ENCODE measurements at places on chromosomes 3 and 15. TPM values are rescaled to one million over a fixed set of nuclear protein-coding genes. Genes with fewer than 3 reads are reported as not detected.

The FANCD2OS gene
- total RNA-seq = not detected

The ENTPD3 gene
- total RNA-seq = not detected

The RTP3 gene
- total RNA-seq = not detected

The CGNL1 gene
- 0.98 TPM for total RNA-seq

The KNL1 gene
- 25.2 TPM for total RNA-seq

The SNTN gene
- total RNA-seq = not detected

The P3H2 gene
- total RNA-seq = 335 TPM

The INSYN1 gene
- total RNA-seq = 0.02 TPM

GRCh38 chr3:70740872-70741271, 428.4 kb upstream of the MDFIC2 start:
- DNase-seq = no peak

DNA sequence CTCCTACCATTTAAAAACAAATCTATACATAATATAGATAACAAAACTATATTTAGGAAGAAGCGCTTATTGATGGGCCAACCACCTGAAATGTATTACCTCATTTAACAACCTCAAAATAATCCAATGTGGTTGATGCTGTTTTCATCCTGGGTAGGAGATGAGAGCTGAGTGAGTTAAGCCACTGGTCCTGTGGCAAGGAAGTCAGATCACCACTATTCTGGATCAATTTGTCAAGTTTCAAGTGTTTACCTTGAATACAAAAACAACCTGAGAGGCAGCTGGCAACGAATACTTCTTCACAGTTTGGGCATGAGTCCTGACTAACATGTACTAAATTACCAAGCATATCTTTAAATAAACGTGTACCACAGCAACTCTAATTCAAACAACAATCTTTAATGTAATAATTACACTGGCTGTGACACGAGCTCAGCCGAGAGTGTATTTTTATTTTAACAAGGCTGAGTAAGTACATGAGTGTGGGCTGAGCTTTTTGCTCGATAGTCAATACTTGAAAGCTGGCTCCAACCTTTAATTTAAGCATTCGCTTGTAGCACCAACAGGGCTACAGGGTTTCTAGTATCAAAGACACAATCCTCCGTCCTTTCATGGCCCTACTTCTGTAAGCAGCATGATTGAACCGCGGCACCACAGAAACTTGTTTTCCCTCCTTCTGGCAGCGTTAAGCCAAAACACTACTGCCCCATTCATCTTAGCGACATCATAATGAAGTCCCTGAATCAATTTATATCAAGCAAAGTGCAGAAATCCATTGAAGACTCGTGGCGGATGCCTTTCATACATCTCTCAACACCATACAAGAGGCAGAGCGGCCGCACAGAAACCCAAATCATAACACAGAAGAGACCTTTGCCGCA, 93.8 kb upstream of the ICE2 start:
- DNase-seq = no peak

- DNase-seq = no peak
These were observed 52.4 kb downstream of the VGLL3 start for GRCh38 chr3:86938416-86939105.

GRCh38 chr3:181920409-181920808, 208.7 kb downstream of the SOX2 start:
- no peak for DNase-seq

DNA sequence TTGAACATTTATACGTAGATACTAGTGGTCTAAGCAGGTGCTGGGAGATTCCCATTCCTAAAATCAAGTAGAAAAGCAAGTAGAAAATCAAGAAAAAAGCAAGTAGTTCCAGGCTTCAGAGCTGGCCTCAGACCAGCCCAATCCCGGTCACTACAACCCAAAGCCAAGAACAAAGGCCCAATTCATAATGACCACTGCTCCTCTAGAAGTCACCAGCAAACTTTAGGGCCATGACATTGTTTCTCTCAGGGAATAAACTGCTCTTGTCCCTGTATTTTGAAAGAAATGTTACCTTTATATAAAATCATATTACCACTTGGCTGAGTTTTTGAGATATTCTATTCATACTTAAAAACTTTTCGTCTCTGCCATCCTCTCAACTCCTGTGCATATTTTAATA, 106.3 kb upstream of the IL12A start:
- DNase-seq = no peak

DNA sequence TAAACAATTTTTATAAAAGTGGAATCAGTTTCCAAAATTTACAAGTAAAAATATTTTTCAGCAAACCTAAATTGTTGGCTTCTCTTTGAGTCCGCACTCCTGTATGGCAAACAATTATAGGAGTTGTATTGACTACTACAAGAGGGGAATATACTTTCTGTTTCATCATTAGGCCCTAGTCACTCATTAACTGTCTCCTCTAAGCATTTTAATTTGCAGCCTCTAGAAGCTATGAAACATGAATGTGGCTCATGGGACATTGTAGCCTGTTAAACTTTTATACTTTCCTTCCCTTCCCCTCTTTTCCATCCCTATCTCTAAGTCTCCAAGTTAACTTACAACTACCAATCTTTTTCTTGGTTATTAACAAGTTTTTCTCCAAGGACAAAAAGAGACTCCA, 58.9 kb upstream of the CBLB start:
- DNase-seq = no peak

GRCh38 chr3:105483476-105483875, 116.8 kb downstream of the ALCAM start:
- no peak for DNase-seq

DNA sequence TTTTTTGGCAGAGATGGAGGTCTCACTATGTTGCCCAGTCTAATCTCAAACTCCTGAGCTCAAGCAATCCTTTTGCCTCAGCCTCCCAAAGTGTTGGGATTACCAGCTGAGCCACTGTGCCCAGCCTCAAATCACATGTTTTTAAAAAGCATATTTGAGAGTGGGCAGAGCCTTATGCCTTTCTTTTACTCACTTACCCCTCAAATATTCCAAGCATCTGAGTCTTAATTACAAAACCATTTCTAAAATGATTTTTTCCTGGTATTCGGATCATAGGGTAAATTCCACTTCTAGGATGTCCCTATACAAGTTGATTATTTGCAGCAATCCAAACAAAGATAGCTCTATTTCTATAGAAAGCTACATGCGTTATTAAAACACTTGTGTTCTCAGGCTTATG, 106.1 kb downstream of the RFTN1 start:
- no peak for DNase-seq

GRCh38 chr3:175185903-175186302, 326.8 kb downstream of the NAALADL2 start:
- DNase-seq = no peak

GRCh38 chr3:16177962-16178627, 3.6 kb downstream of the GALNT15 start:
- peak; percentile 56 for DNase-seq

DNA sequence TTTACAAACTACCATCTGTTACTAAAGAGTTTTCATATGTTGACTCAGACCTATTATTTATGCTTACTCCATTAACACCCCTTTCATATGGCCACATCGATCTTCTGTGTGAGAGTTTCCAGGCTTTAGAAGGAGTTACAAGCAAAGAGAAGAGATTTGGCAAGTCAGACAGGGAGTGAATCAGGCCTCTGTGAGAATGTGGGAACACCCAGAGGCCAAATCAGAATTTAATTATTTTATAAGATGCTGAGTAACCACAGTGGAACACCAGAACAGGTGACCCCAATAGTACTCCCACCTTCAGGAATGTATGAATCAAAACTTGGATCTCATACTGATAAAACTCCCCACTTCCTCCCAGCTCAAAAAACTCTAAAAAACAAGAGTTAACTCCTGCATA, 42.0 kb downstream of the IFT57 start:
- DNase-seq = no peak

GRCh38 chr15:98085003-98085639, 124.6 kb downstream of the ARRDC4 start:
- peak; percentile 47 for DNase-seq

DNA sequence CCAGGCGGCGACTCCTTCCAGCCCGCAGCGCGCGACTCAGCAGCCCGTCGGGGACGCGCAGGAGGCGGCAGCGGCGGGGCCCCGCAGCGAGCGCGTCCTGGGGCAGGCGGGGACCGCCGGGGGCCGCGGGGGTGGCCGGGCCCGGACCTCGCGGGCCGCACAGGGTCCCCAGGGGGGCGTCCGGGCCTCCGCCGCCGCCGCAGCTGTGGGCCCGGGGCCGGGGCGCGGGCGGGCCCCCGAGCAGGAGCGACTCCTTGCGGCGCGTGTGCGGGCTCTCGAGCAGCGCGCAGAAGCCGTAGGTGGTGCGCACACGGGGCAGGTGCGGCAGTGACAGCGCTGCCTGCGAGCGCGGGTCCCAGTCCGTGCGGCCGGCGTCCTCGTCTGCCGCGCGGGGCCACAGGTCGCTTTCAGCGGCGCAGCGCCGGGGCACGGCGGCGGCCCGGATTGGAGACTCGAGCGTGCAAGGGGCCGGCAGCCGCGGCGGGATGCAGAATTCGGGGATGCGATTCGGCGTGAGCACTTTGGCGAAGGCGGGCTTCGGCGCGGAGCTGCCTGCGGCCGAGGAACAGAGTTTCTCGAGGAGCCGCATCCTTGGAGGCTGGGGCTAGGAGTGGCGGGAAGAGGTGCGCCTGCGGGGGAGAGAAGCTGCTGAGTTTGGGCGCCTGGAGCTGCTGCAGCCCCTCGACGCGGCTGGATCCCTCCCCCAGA, 535 bp downstream of the C2CD4B start:
- no peak for DNase-seq

DNA sequence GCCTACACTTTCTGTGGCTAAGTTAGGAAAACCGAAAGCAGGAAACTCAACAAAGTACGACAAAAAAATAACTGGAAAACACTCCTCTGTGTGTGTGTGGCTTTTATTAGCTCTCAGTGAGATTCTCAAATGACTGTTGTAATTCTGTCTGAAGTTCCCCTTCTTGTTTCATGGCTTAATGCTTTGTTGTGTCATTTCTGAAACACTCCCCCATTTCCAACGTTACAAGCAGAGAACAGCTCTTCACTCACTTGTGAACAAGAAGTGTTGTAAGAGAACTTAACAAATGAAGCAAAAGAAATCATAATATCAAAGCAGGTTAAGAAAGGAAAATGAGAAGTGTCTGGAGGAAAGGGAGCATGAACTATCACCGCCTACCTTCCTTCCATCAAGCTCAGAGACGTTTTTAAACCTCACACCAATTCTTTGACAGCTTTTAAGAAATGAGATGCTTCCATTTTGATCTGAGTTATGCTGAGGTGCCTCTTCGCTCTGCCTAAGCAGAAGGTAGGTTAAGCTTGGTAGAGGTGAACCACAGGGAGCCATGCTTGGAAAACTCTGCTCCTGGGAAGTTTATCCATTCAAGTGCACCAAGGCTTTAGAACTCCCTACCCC, 12.4 kb upstream of the SEC62 start:
- DNase-seq = no peak

- DNase-seq = peak; percentile 18
These were observed 28.2 kb downstream of the NEK4 start for GRCh38 chr3:52742418-52743041.

GRCh38 chr15:92831336-92831654, 68.8 kb upstream of the CHD2 start:
- no peak for DNase-seq

GRCh38 chr15:98786717-98787116, 138.4 kb downstream of the IGF1R start:
- DNase-seq = no peak

GRCh38 chr3:184239708-184240107, 9.1 kb downstream of the ALG3 start:
- DNase-seq = no peak

DNA sequence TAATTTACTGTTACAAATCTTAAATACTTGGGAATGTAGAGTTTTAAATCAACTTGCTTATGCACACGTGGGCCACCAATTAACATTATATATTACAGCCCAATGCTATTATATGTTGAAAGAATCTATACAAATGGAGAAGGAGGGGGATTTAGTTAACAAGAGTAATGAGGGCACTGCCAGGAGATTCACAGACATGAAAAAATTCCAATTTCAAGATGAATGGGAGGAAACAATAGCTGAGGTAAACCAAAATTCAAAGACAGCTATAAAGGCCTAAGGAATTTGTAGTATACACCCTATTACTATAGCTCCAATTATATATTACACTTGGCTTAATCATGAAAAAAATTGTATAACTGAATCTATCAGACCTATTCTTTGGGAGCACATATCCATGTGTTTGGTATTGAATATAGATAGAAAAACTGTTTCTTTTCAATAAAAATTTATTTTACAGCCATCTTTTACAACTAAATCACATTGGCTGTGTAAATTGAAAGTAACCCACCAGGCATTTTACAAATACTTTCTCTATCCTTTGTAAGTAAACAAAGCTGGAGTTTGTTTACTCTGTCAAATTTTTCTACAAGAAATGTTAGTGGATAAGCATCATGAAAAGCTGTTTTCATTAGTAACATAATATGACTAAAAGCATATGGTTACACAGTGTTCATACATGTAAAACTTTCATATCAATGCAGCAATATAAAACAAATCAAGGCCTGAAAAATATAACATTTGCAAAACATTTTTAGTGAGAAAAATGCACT, 1045.8 kb downstream of the ROBO1 start:
- DNase-seq = no peak

GRCh38 chr3:150174179-150174578, 203.5 kb upstream of the PFN2 start:
- no peak for DNase-seq

DNA sequence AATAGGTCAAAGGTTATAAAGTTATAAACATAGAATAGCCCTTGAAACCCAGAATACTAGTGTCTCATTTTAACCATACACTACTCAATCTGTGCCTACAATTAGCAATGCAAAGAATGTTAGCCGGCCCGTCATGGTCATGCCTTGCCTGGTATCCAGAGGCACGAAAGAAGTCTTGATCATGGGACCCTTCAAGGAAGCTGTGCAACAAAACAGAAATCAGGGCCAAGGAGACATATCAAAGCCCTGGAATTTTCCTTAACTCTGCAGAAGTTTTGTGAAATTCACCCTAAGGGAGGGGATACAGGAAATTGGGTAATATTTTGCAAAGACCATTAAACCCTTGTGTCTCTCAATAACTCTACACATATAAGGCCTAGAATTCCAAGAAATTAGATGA, 482.4 kb downstream of the ROBO1 start:
- DNase-seq = no peak

- DNase-seq = no peak
These were observed 14.7 kb upstream of the RPL29 start for GRCh38 chr3:52010431-52010830.

- no peak for DNase-seq
These were observed 25.3 kb downstream of the SLC41A3 start for GRCh38 chr3:126058666-126059065.

GRCh38 chr3:19146685-19147650, 1.3 kb upstream of the KCNH8 start:
- peak; percentile 30 for DNase-seq
